ENCODE measurements at places on chromosomes 2 and 18.

DNA sequence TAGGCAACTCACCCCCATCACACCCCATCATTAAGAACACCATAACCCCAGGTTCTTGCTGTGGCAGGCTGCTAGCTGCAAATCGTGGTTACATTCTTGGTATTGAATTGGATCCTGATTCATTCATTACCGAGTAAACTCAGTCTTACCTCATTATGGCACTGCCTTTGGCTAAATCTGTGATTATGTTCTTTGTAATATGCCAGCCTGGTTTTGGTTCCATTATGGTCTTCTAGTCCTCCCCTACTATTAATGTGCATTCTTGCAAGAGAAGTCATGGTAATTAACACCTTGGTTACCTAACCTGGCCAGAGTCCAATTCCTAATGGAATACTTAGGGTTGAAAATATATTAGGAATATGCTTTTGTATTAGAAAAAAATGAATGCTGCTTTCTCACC, 258.9 kb upstream of the APCDD1 start:
- DNase-seq, result no peak

- DNase-seq, result no peak
Measured at GRCh38 chr2:137255990-137256389, 490.6 kb downstream of the THSD7B start.

- DNase-seq, result no peak
Measured at GRCh38 chr18:40653682-40654081, 1301.4 kb upstream of the PIK3C3 start.

- DNase-seq, result no peak
Measured at GRCh38 chr2:25311865-25312575, 29.7 kb downstream of the DNMT3A start.

GRCh38 chr2:228681426-228681825, 499.9 kb upstream of the SPHKAP start:
- DNase-seq, result no peak
